Activated CD4-positive, alpha-beta T cell treated with anti-CD3 and anti-CD28 coated beads for 1 hour (primary cell): ENCODE measurements at places on chromosomes 7 and 10.

DNA sequence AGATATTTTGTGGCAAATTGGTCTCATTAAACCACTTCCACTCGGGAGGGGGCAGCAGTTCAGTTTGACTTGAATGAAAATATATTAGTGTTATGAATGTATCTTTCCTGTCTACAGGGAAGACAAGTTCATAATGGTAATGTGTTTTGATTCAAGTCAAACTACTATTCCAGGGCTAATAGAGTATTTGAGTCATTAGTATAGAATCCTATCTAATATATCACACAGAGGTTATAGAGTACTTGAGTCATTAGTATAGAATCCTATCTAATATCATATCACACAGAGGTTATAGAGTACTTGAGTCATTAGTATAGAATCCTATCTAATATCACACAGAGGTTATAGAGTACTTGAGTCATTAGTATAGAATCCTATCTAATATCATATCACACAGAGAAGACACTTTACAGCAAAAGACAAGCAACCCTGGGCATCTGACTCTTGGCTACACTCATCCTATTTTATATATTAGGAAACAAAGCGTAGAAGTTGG is 199.7 kb upstream of the MAGI2 start:
- no peak for DNase-seq

GRCh38 chr10:72889391-72889831 is 4.1 kb upstream of the OIT3 start:
- no peak for DNase-seq

DNA sequence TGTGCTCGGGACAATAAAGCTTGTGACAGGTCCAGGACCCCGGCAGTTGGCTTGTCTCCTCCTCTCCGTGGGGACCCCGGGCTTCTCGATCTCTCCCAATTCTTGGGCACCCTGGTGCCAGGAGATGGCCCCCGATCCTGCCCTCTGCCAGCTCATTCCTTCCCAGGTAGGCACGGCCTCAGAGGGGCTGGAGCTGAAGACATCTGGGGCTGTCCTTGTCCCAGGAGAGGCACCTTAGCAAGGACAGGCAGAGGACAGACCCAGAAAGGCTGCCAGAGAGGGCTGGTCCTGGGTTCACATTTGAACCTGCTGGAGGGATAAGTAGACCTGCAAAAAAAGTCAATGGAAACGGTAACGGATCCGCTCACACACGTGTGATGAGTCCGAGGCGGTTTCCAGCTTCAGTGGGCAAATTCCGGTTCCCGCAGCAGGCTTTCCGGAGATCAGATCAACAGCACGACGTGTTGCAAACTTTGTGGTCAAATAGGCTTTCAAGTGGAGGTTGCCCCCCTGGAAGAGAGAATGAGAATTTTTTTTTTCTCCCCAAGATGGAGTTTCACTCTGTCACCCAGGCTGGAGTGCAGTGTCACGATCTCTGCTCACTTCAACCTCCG is 47.7 kb upstream of the GTF2IRD1 start:
- DNase-seq: no peak

- DNase-seq: no peak
These were observed 408.9 kb downstream of the GLRX3 start for GRCh38 chr10:130545122-130545521.

GRCh38 chr7:116696707-116697106 is 24.7 kb downstream of the MET start:
- DNase-seq: no peak
